ENCODE measurements at places on chromosomes 2 and 18.

DNA sequence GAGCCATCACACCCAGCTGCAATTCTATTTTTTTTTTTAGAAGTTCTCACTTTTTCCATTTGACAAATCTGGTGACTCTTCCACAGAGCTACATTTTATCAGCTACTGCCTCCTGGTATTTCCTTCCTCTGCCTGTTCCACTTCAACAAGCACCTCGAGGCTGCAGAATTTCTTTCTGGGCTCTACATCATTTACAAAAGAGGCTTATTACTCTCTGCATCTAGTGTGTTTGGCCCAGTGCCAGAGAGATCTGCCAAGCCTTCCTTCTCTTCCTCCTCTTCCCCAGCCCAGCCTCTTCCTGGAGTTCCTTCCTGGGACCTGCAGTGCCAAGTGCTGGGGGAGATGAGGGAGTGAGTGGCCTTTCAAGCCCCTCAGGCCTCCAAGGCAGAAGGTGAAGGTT, 119.6 kb upstream of the ITGA6 start:
- no peak for DNase-seq

GRCh38 chr2:237068005-237068576, 17.6 kb upstream of the COPS8 start:
- no peak for DNase-seq

DNA sequence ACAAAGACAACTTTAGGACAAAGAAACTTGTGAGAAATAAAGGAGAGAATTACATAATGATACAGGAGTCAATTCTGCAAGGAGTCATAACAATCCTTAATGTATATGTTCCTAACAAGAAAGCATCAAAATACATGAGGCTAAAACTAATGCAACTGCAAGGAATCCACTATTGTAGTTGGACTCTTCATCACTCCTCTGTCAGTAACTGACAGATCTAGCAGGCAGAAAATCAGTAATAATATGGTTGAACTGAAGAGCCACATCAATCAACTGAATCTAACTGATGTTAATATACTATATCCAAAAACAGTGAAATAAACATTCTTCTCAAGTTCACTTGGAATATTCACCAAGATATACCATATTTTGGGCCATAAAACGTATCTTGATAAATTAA, 1806.4 kb upstream of the CELF4 start:
- no peak for DNase-seq

- DNase-seq = peak; percentile 15
Observed at GRCh38 chr18:50218432-50219197, 23.7 kb upstream of the MYO5B start.

- no peak for DNase-seq
Observed at GRCh38 chr2:67616749-67617148, 219.6 kb downstream of the ETAA1 start.

DNA sequence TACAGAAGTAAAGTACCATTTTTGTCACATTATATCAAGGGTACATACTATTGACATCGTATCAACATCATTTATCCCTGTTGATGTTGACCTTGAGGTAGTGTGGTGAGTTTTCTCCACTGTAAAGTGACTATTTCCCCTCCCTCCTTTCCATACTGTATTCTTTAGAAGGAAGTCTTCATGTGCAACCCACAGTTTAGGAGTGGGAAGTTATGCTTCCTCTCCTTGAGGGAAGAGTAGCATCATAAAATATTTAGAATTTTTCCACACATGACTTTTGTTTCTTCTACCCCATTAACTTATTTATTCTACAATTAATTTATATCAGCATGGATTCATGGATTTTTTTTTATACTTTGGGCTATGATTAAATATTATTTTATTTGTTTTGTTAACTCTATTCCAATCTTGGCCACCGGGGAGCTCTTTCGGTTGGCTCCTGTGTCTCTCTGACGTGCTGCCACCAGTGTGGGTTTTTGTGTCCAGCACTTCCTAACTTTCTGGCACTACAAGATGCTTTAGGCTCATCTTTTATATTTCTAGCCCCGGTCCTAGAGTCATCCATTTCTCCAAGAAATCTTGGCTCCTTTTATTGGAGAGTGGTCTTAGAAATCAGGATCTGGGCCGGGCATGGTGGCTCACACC, 19.0 kb downstream of the AQP12B start:
- no peak for DNase-seq

GRCh38 chr2:8285081-8285480, 396.8 kb upstream of the ID2 start:
- DNase-seq = no peak

DNA sequence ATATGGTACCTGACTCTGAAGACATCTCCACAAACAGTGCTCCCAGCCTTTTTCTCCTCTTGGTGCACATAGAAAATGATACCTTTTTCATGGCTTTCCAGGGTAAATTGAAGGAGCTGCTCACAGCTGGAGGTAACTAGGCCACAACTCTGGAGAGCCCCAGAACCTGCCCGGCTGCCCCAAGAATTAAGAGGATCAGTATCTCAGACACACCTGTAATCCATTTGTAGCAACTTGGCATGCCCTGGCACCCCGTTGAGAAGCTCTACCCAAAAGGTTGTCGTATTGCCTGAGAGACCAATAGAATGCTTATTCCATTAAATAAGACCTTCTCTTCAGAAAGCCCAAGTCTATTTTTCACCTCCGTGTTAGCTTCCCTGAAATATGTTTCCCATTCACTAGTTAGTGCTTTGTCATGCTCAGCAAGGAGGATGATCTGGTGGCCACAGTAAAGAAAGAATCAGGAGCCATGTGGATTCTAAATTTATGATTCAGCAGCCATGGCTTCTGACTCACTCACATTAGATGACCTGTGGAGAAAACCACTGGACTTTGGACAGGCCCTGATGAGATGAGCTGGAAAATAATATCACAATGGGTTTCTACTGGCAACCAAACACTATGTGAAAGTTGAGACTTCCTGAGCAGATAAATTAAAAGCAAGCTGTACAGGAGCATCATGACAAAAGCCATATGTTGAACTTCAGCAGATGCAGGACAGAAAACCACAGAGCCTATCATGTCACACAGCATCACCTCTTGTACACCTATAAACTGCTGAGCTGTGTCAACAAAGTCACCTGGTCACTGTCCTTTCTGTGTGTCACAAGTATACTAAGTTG, 253.3 kb upstream of the OSR1 start:
- no peak for DNase-seq

DNA sequence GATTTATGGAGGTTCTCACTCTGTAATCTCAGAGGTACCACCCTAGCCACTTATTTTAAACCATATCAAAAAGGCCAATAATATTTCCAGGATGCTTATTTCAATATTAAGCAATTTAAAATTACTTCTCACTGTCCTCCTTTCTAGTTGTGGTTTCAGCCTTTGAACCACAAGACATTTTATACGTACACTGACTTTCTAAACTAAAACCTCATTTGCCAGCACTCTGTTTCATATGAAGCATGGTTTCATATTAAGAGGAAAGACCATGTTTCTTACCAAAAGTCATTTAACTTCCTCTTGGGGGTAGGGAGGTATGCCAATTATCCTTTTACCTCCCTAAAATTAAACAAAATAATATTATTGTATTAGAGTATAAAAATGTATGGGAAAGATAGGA, 399.8 kb downstream of the CDH7 start:
- no peak for DNase-seq

- DNase-seq = no peak
Observed at GRCh38 chr2:5914811-5915611, 222.8 kb downstream of the SOX11 start.

- DNase-seq = no peak
Observed at GRCh38 chr2:45889053-45889452, 237.6 kb downstream of the PRKCE start.

GRCh38 chr18:48135436-48135966, 205.0 kb upstream of the SMAD2 start:
- no peak for DNase-seq

DNA sequence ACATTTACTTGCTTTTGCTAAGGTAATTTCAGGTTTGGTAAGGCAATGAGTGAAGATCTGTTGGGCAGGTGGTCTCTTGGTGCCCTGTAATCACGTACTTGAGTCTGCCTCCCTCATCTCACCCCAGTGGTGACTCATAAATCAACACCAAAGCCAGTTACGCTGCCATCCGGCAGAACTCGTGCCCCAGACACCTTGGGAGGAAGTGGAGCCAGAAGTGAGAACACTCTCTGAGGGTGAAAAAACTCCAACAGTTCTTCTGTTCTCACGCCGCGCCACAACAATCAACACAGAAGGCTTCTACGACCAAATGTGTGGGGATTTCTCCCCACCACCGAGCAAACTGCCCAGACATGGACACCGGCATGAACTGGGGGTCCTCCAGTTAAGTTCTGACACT, 206.2 kb downstream of the ARL4C start:
- peak; percentile 76 for DNase-seq

DNA sequence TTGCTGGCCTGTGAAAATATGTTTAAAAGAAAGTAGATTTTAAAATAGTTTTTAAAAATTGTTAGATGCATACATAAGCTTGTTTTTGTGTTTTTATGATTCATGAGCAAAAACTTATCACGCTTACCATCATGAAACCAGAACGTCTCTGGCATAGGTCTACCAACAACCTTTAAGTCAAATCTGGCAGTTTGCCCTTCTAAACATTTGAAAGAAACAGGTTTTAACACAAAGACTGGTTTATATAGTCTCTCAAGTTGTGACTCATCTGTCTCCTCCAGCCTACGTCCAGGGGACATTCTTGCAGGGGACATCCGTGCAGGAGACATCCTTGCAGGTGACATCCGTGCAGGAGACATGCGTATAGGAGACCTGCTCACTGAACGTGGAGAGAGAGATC, 29.6 kb downstream of the TTN start:
- no peak for DNase-seq

GRCh38 chr18:79191418-79191817, 122.2 kb downstream of the ATP9B start:
- DNase-seq = no peak

- no peak for DNase-seq
Observed at GRCh38 chr2:20181761-20182160, 43.2 kb downstream of the SDC1 start.

GRCh38 chr2:126881591-126881990, 17.1 kb upstream of the TEX51 start:
- DNase-seq = no peak

DNA sequence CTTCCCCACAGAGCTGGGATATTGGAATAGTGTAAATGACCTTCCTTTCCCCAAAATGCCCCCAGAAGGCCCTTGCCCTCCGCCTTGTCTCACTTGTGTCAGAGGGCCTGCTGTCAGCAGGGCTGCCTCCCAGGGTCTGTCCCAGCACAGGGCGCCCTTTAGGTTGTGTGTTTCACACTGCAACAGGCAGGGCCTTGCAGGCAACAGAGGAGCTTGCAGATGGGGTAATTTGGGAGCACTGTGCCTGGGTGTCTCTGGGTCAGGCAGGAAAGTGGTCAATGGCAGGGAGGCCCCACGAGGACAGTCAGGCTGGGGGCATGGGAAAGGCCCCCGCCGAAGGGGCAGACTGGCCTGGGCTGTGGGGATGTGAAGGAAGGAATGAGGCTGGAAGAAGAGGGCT, 130.7 kb downstream of the ASB1 start:
- DNase-seq = no peak

DNA sequence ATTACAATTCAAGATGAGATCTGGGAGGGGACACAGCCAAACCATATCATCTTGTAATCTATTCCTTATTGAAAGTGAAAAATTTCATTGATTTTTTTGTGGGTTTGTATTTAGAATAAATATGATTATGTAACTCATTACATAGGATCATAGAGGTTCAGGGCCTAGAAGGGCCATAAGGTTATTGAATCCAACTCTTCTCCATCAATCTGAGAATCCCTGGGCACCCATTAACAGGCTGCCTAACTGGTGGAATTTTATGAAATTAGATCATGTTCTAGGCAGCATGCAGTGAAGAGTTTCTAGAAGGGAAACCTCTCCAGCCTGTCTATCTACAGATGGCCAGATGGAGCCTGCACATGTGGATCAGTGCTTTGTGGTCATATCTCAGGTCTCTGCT, 6.3 kb upstream of the APOB start:
- DNase-seq = no peak

DNA sequence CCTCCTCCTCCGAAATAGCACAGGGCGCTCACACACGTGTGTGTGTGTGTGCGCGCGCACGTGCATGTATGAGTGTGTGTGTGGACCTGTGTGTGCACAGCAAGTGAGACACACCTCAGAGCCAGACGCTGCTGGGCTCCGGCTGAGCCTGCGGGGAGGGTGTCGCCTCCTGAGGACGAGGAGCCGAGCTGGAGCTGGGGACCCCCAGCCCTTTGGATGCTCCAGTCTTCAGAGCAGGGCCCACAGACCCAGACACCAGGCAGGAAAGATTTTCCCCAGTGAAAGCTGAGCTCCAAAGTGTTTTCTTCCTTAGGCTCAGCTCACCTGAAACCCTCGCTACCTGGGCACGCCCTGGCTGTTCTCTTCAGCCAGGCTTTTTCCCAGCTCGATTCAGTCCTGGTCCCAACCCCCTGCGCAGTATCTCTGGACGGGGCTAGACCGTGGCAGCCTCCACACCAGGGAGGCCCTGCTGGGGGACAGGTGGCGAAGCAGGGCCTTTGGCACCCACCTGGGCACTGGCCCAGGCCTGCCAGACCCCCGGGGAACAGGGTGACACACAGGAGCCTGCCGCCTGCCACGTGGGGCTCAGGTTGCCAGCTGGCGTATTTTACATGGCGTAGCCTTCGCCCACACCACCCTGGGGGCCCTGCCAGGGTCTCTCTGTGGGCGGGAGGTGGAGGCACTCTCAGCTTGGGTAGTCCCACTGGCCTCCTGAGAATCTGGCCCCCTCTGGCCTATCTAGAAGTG, 36.2 kb downstream of the PDIA6 start:
- no peak for DNase-seq

GRCh38 chr2:18825838-18826237, 236.5 kb upstream of the NT5C1B start:
- DNase-seq = no peak

Measured in stimulated activated CD8-positive, alpha-beta memory T cell treated with anti-CD3 and anti-CD28 coated beads, Interleukin-12 subunit alpha, Interleukin-12 subunit beta, amount 100 ng/mL, for 1 hour (primary cell).